ENCODE measurements at places on chromosomes 2 and 18.

- no peak for DNase-seq
Measured at GRCh38 chr18:76388891-76389423, 106.1 kb downstream of the ZNF516 start.

DNA sequence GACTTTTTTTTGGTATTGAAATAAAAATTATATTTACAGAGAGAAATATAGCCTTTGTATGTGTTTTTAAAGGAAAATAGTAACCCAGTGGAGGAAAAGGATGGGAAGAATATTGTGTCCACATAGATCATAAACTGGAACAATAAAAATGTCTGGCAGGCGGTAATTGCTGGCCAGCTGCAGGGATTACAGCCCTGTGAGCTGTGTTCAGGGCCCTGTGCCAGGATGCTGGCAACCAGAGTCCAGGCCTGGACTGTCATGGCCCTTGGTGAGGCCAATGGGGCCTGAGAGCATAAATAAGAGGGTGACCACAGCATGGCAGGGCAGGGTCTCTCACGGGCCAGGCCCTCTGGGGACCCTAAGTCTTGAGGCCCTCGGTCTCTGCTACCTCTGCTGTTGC lies 171.2 kb downstream of the ACOXL start:
- DNase-seq: no peak

DNA sequence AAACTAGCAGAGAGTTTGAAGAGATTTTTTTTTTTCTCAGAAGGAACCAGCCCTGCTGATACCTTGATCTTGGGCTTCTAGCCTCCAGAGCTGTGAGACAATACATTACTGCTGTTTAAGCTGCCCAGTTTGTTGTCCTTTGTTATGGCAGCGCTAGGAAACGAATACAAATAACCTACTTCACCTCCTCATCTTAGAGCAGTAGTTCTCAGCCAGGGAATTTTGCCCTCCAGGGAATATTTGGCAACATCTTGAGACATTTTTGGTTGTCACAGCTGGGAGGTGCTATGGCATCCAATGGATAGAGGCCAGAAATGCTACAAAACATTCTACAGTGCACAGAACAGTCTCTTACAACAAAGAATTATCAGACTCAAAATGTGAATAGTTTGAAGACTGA lies 43.9 kb upstream of the BCL11A start:
- no peak for DNase-seq

GRCh38 chr2:113283704-113284284 lies 5.1 kb upstream of the PAX8 start:
- no peak for DNase-seq

DNA sequence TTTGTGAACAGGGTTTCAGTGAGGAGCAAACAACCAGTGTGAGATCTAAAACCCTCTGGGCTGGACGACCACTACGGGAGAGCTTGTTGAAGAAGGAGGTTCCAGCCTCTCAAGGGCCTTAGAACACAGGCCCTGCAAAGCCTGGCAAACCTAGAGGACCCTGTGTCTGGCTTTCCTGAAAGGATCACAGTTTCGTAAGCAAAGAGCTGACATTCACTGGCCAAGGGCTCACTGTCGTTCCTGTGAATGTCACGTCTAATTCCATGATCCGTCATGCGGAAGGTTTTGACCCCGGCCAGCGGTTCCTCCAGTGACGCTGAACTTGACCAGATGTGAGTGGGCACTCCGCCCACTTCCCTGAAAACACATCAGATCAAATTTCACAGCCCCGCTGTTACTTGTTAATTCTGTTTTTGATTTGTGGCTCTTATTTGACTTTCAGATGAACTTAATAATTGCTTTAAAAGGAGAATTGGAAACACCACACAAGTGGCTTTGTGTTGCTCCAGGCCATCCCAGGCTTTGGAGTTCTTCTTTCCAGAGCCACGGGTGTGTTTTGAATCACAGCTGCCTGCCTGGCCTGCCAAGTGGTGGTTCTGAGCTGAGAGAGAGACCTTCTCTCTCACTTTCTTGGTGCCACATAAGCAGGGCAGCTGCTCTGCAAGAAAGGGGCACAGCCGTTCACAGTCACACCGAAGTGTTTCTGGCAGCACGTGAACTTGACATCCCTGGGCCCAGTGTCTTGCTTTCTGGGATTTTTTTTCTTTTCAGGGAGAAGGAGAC lies 308.4 kb downstream of the NDUFA10 start:
- no peak for DNase-seq

DNA sequence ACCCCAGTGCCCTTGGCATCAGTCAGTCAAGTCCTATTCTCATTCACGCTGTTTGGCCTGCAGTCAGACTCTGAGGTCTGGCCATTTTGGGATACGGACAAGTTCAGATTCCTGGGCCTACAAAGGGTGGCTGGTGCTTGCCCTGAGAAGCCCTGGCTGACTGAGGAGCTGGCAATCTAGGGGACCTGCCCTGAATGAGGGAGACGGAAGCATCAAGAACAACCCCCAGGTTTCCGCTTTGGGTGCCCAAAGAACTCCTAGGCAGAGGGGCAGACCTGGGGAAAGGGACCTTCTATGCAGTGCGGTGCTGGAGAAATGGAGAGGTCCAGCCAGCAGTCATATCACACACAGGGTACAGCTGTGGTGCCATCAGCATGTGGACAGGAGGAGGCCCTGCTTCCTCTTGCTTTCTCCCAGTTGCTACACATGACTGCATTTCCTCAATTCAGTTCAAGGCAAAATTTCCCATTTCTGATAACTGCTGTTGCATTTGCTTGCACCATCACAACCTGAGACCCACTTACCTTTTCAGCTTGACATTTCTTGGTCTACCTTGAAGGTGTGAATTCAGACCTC lies 70.9 kb upstream of the LGALSL start:
- no peak for DNase-seq

DNA sequence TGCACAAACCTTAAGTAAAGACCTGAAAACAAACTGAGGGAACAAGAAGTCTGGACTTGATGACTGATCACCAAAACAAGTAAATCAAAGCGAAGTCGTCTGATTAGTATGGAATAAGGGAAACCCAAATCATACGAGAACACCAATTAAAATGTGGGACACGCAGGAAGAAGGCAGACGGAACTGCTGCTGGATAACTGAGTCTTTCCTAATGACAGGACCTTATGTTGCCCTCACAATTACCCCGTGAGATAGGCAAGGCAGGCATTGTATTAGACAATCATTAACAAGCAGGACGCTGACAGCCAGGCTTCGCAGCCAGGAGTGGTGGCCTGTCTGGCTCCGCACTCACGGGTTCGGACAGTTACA lies 614 bp upstream of the COQ10B start:
- DNase-seq: no peak

- DNase-seq: no peak
Measured at GRCh38 chr2:120180066-120180465, 43.1 kb downstream of the TMEM185B start.

Data from NCI-H748 treated with DMSO at 0.1 percent for 48 hours (cell line).